CD4-positive, alpha-beta T cell treated with Interleukin-1 beta for 1 hour (primary cell): ENCODE measurements at places on chromosomes 1 and 21.

DNA sequence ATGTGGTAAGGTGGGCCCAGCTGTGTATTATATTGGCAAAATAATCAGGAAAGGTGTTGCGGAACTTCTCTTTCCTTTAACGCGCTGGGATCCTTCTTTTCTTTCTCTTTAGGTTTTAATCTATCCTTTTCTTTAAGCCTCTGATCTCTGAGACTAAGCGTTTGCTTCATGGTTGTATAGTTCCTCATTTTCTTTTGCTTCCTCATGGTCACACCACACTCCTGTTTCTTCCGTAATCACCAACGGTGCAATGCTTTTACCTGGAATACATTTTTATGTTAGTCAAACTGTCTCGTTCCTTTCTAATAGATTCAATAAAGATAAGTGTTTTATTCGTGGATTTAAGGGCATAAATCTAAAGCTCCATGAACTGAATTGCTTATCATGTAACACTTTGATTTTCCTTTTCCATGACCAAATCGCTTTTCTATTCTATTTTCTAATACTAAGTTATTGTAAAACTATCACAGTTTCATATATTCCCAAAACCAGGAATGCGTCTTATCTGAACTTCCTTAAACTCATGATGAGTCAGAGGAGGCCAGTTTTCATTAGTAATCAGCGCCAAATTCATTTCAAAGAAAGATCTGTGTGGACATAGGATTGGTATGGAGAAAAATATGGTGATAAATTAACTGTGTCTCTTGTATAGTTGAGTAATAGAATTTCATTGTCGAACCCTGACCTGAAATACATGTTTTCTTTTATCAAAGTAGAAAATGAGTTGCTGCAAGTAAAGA is 12.2 kb downstream of the SDCCAG8 start:
- no peak for DNase-seq

DNA sequence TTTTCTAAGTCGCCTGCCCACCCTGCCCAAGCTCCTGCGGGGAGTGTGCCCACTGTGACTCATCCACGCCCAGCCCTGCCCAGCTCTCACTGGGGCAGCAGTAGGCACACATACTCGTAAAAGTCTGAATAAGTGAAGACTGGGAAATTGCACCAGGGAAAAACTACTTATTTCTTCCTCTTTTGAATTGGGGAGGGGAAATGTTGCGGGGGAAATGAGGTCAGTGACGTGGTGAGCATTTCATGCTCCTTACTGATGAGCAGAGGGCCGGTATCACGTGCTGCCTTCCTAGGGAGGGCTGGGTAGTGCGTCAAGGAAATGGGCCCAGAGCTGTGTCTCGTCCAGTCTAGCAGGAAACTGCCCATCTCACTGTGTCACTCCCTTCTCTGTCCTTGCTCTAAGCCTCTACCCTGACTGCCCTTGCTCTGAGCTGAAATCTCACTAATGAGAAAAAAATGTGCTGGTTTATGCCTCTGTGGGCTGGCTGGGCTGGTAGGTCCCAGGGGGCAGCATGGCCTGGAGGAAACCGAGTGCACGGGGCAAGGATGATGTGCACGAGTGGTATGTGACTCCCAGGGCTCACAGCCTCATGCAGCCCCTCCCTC is 13.5 kb upstream of the TNFRSF1B start:
- peak; percentile 62 for DNase-seq

DNA sequence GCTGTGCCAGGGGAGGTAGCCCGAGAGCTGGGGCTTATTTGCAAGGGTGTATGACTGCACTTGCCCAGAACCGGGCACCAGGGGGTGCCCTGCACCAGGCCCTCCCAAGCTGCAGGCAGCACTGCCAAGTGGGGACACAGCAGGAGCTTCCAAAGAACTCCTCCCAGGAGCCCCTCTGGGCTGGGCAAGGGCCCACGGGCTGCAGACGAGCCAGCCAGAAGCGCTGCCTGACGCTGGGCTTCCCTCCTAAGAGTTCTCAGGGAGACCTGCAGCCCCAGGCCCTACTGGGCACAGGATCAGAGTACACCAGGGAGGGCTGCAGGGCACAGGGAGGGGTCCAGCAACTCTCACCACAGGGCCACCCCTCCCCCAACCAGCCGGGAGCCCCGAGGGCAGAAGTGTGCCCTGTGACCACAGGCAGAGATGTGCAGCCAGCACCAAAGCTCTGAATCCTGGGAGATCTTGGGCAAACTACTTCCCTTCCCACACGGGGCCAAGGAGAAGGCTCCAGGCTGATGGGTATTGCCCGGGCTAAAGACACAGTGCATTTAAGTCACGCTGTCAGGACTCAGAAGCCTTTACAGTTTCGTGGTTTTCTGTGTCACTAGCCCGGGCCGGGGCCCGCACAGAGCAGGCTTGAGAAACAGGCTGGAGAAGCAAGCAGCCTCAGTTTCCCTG is 63.4 kb downstream of the KCNAB2 start:
- DNase-seq = peak; percentile 29

- DNase-seq = no peak
Observed at GRCh38 chr1:22283596-22283995, 140.7 kb upstream of the WNT4 start.

- no peak for DNase-seq
Observed at GRCh38 chr1:174448974-174449373, 1.2 kb downstream of the GPR52 start.
